ENCODE measurements at places on chromosomes 12 and 14.

GRCh38 chr12:128267651-128268378 lies 845 bp downstream of the TMEM132C start:
- H3K4me1 ChIP-seq, result no peaks in the 10 kb centered on the region
- H3K27me3 ChIP-seq, result peaks cover 33% of the 10 kb centered on the region
- no peak overlapping the region for H3K27ac ChIP-seq
- H3K4me3 ChIP-seq, result no peak overlapping the region

GRCh38 chr14:23327947-23328744 lies 6.9 kb downstream of the PABPN1 start:
- H3K4me3 ChIP-seq, result no peak overlapping the region
- H3K27me3 ChIP-seq, result no peaks in the 10 kb centered on the region
- peaks cover 10% of the 10 kb centered on the region for H3K4me1 ChIP-seq
- no peak overlapping the region for H3K27ac ChIP-seq
- DNase-seq, result no peak

DNA sequence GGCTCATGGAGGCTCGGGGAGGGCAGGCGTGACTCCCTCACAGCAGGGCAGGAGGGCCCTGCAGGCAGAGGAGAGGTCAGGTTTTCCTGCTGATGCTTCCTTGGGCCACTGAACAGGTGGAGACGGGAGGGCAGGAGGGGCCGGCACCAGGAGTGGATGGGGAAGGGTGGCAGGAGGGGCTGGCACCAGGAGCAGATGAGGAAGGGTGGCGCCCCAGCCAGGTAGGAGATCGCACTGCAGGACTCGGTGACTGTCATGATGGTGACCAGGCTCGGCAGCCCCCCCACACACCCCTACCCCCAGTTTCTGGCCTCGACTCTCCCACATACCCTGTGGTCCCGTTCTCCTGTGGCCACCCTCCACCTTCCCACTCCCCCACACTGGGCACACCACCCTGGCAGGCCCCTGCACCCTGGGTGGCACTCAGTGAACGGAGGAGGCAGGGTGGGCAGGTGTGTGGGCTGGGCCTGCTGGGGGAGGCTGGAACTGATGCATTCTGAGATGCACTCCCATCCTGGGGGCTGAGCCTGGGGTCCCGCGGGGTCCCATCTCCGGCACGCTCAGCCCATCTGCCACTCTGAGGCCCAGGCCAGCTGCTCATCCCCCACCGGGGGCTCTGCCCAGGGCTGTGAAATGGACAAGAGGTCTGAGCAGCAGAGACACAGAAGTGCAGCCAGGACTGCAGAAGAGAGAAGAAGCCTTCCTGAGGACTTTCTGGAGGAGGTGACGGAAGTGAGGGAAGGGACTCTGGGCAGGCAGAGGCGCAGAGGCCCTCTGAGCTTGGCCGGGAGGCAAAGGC lies 2.8 kb downstream of the NUDT14 start:
- DNase-seq, result no peak
- no peaks in the 10 kb centered on the region for H3K27me3 ChIP-seq
- peaks cover 7% of the 10 kb centered on the region for H3K36me3 ChIP-seq
- peak overlapping the region; percentile 27 for H3K4me3 ChIP-seq
- H3K27ac ChIP-seq, result no peak overlapping the region

DNA sequence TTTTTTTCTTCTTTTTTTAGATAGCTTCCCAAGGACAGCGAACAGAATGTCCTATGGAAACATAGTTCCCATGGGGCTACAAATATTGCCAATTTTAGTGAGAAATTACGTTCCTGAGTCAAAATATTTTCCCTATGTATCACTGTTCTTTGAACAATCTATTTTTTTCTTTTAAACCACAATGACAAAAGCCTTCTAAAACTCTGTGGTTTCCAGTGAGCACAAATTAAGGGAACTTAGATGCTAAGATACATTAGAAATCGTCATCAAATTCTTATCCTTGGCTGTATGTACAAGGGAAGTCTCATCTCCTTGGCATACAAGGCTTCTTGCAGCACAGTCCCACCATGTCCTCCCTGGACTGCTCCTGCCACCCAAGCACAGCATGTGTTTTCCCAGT lies 17.9 kb downstream of the CPM start:
- no peaks in the 10 kb centered on the region for H3K4me1 ChIP-seq
- no peak for DNase-seq
- H3K4me3 ChIP-seq, result no peak overlapping the region
- no peaks in the 10 kb centered on the region for H3K27me3 ChIP-seq
- no peak overlapping the region for H3K27ac ChIP-seq
- no peaks in the 10 kb centered on the region for H3K36me3 ChIP-seq

GRCh38 chr12:1443421-1444141 lies 150.8 kb downstream of the FBXL14 start:
- H3K27me3 ChIP-seq, result no peaks in the 10 kb centered on the region
- DNase-seq, result no peak
- H3K4me1 ChIP-seq, result no peaks in the 10 kb centered on the region
- H3K36me3 ChIP-seq, result peaks cover 16% of the 10 kb centered on the region
- no peak overlapping the region for H3K4me3 ChIP-seq
